SK-N-DZ (cell line): ENCODE measurements at places on chromosomes 11 and 22.

- DNase-seq = no peak
Measured at GRCh38 chr11:122803716-122804115, 34.6 kb upstream of the CRTAM start.

DNA sequence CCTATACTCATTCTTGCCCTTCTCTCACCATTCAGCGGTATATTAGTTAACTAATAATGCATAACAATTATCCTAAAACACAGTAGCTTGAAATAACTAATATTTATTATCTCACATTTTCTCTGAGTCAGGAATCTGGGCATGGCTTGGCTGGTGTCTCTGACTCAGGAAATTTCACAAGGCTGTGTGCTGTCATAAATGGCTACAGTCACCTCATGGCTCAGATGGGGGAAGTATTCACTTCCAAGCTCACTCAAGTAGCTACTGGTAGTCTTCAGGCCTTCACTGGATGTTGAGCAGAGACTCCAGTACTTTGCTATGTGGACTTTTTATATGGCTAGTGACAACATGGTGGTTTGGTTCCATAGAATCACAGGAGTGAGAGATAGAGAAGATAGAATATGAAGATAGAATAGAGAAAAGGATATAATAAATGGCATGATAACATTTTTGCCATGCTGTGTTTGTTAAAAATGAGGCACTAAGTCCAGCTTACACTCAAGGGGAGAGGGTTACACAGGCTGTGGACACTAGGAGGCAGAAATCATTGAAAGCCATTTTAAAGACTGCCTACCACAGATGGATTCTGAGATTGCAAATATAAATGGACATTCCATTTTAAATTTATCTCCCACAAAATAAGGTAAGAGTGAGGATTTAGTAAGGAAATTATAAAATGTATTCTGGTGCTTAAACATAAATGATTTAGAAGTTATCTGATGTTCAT, 997.8 kb upstream of the CHORDC1 start:
- DNase-seq = no peak

GRCh38 chr11:45411228-45411946, 125.2 kb upstream of the SYT13 start:
- no peak for DNase-seq

DNA sequence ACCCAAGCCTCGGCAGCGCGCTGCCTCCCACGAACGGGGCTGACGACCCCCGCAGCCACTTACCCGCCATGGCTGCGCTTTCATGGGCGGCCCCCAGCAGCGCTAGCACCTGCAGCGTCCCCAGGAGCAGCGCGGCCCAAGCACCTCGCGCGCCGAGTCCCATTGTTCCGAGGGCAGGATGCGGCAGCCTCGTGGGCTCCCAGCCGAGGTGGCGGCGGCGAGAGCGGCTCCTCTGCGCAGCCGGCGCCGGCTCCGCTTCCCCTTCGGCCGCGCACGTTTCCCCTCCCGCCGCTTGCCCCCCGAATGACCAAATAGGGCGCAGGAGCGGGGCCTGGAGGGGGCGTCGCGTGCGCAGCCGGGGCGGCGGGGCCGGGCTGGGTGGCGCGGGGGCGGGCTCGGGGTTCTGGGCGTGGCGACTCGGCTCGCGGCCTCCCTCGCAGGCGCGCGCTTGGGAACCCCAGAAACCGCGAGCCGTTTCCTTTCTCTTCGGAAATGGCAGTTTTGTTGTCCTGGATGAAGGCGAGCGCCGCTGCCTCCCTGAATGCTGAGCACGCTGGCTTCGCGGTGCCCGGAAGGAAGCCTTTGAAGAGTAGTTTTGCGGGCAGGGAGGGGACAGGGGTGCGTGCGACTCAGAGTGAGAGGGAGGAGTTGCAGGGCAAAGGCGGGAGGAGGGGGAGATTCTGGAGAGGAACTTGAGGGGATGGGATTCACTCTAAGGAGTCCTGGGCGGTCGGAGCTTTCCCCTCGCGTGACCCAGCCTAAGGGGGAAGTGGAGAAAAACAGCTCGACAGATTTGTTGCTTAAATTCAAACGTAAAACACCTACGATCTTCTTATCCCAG, at the start of gene TMEM123:
TSS of gene TMEM123 (minus strand) at position 305 of the 841 bp plus-strand sequence. CDS start at position 163, 142 bp downstream.
- DNase-seq = peak; percentile 45
